ENCODE measurements at places on chromosomes 3 and 15.

- DNase-seq: no peak
Observed at GRCh38 chr3:89699229-89699628, 591.8 kb downstream of the EPHA3 start.

DNA sequence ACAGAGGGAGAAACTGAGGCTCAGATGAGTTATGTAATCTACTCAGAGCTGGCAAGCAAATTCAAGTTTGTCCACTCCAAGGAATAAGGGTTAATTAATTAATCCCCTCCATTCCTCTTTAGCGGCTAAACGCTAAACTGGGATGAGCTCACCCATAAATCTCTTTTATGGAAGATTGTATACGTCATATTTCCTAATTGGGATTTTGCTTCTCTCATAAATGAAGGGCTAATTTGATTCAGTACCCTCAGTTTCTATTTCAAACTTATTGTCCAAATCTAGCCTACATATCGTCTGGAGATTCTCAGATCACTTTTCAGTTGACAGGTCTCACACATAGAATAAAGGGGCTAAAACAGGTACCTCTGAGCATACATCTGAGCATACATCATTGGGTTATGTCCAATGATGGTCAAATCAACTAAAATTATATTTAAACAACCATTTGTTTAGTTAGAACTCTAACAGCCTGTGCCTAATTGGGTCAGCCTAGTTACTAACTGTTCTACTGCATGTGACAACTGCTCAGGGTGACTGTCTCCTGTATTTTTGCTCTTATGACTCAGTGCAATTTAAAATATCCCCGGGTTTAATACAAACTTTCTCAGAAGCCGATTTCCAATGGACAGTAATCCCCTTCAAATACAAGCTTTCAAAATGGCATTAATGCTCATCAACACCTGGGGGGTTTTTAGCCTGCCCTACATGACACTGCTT lies 57.6 kb upstream of the PLXND1 start:
- no peak for DNase-seq

- DNase-seq: no peak
Observed at GRCh38 chr15:41789662-41790061, 15.4 kb downstream of the MAPKBP1 start.

GRCh38 chr15:69491038-69491505 lies 38.5 kb downstream of the RPLP1 start:
- no peak for DNase-seq

GRCh38 chr15:77864211-77865105 lies 213.1 kb downstream of the TBC1D2B start:
- no peak for DNase-seq

DNA sequence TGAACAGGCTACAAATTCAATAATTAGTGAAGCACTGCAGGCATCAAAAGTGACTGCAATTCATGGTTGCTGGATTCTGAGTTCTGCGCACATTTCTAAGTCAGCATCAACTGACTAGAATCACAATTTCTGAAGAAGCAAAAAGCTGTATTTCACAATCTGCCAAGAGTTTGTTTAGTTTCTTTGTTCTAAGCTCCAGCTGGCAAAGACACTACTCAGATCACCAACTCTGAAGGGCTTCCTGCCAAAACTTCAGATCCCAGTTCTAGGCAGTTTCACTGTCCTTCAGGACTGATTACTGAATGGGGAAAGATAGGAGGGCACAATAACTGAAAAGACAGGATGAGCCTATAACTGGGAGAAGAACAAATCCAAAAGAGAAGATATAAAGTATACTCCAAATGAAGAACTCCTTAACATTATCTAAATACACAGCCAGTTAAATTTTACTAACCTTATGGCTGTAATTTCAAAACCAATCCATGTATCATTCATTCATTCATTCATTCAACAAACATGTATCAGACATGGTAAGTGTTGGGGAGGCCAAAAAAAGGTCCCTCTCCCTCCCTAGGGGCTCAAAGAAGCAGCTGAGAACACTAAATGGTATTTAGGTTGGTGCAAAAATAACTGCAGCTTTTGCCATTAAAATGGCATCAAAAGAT lies 17.1 kb downstream of the TJP1 start:
- peak; percentile 41 for DNase-seq

- no peak for DNase-seq
Observed at GRCh38 chr3:101228441-101228840, 91.9 kb downstream of the IMPG2 start.

- DNase-seq: no peak
Observed at GRCh38 chr15:50340416-50340815, 14.6 kb downstream of the GABPB1 start.

DNA sequence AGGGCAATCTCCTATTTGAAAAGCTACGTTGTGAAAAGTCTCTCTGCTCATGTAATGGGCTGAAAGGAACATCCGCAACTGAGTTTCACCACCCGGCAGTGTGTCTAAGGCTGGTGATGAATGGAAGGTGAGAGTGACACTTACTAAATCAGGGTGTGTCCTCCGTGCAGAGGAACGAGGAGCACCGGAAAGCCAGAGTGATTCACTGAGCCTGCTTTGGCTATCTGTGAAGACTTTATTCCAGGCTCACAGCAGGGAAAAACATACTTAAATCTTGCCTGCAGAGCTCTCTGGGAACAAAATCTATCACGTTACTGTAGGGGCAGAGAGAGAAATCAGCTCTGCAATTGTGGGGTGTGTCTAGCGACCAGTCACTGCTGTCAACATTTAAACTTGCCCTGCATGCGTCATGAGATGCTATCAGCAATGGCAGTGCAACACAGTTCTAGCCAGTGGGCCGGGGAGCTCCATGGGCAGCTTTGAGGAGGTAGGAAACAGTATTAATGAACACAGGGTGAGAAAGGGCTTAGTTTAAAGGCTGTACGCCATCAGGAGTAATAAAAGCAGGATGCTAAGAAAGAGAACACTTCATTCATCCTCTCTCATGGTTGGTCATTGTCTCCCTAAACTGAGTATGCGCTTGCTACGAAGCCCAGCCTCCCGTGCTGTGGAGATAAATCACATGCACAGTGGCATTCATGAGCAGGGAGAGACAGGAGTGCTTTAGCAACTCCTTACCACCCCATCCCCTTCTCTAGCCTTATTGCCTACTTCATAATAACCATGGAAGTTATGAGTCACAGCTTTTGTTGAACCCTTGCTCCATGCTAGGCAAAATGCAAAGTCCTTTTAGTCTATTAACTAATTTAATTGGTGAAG lies 542.7 kb upstream of the ADAMTS9 start:
- DNase-seq: no peak

- DNase-seq: peak; percentile 74
Observed at GRCh38 chr3:56776556-56776950, 25.2 kb downstream of the ARHGEF3 start.
